K562 (cell line): ENCODE measurements at places on chromosomes 13 and 19. TPM values are rescaled to one million over a fixed set of nuclear protein-coding genes. Genes with fewer than 3 reads are reported as not detected.

HMGB1 gene
- 441 and 442 TPM in 2 replicates for total RNA-seq

ZNF730 gene
- total RNA-seq: 0.64 and 0.81 TPM in 2 replicates

TIMM29 gene
- total RNA-seq: 23.8 and 24.7 TPM in 2 replicates

EPN1 gene
- 138 and 142 TPM in 2 replicates for total RNA-seq

SMIM17 gene
- total RNA-seq: not detected in 2 replicates

CYP2B6 gene
- 0.04 and 0.20 TPM in 2 replicates for total RNA-seq

TJP3 gene
- 0.92 and 2.4 TPM in 2 replicates for total RNA-seq

OR10H1 gene
- total RNA-seq: not detected in 2 replicates

HCN2 gene
- 3.9 and 4.2 TPM in 2 replicates for total RNA-seq

CNN2 gene
- 161 and 174 TPM in 2 replicates for total RNA-seq

KIR3DL1 gene
- not detected in 2 replicates for total RNA-seq

TMEM145 gene
- 2.8 and 5.5 TPM in 2 replicates for total RNA-seq

KANK2 gene
- 36.0 and 37.5 TPM in 2 replicates for total RNA-seq

PRPF31 gene
- 90.3 and 92.2 TPM in 2 replicates for total RNA-seq

ICAM5 gene
- total RNA-seq: 69.7 and 89.5 TPM in 2 replicates

ZNF614 gene
- total RNA-seq: 11.7 and 11.9 TPM in 2 replicates

CEACAM5 gene
- total RNA-seq: 0.33 and 1.7 TPM in 2 replicates

CYP2A6 gene
- 0.31 and 0.65 TPM in 2 replicates for total RNA-seq

ZFP28 gene
- not detected in 2 replicates for total RNA-seq

CLEC17A gene
- total RNA-seq: not detected in 2 replicates

FPR1 gene
- 0.18 TPM in 1 of 2 replicates, not detected in the other for total RNA-seq

DLEU7 gene
- total RNA-seq: not detected in 2 replicates

ZNF607 gene
- 5.1 and 5.7 TPM in 2 replicates for total RNA-seq

ZSWIM4 gene
- 3.5 and 3.7 TPM in 2 replicates for total RNA-seq

SMIM24 gene
- 1.1 and 1.4 TPM in 2 replicates for total RNA-seq

DIAPH3 gene
- 17.1 and 18.7 TPM in 2 replicates for total RNA-seq

PRTN3 gene
- total RNA-seq: 0.60 and 0.86 TPM in 2 replicates

GNA15 gene
- 0.13 and 0.24 TPM in 2 replicates for total RNA-seq

CRX gene
- not detected in 2 replicates for total RNA-seq

RFPL4A gene
- 0.16 TPM in 1 of 2 replicates, not detected in the other for total RNA-seq

CGB7 gene
- not detected in 2 replicates for total RNA-seq

GYS1 gene
- total RNA-seq: 26.1 and 28.1 TPM in 2 replicates

ANGPTL8 gene
- not detected in 2 replicates for total RNA-seq

C5AR2 gene
- 0.51 and 0.63 TPM in 2 replicates for total RNA-seq

RNASEH2A gene
- total RNA-seq: 53.9 and 64.1 TPM in 2 replicates

ZNF44 gene
- 3.2 and 3.9 TPM in 2 replicates for total RNA-seq

HCST gene
- total RNA-seq: 0.47 and 1.6 TPM in 2 replicates

NLRP11 gene
- total RNA-seq: 0.07 and 0.16 TPM in 2 replicates

TMEM205 gene
- total RNA-seq: 44.1 and 45.6 TPM in 2 replicates

IRF2BP1 gene
- total RNA-seq: 35.0 and 35.9 TPM in 2 replicates

PPM1N gene
- 6.4 and 7.6 TPM in 2 replicates for total RNA-seq

DPF1 gene
- total RNA-seq: 5.7 and 6.2 TPM in 2 replicates

SHC2 gene
- 0.16 and 0.20 TPM in 2 replicates for total RNA-seq

TEX101 gene
- total RNA-seq: not detected in 2 replicates

FCGBP gene
- total RNA-seq: 1.5 and 1.9 TPM in 2 replicates

ACTL9 gene
- total RNA-seq: not detected in 2 replicates

RINL gene
- total RNA-seq: 5.9 and 6.2 TPM in 2 replicates

INSR gene
- total RNA-seq: 0.69 and 0.94 TPM in 2 replicates

ZNF100 gene
- 25.0 and 25.9 TPM in 2 replicates for total RNA-seq

FGF22 gene
- total RNA-seq: 0.58 and 0.86 TPM in 2 replicates

CYP4F22 gene
- not detected in 2 replicates for total RNA-seq

SIGLEC8 gene
- total RNA-seq: 0.44 and 0.49 TPM in 2 replicates

PROZ gene
- not detected in 2 replicates for total RNA-seq

CD70 gene
- 0.58 and 1.5 TPM in 2 replicates for total RNA-seq

PRR36 gene
- total RNA-seq: 0.29 and 0.42 TPM in 2 replicates

ESD gene
- 129 and 142 TPM in 2 replicates for total RNA-seq

CERS1 gene
- 1.5 and 1.7 TPM in 2 replicates for total RNA-seq

IGFL3 gene
- total RNA-seq: not detected in 2 replicates

CEACAM7 gene
- 0.09 TPM in 1 of 2 replicates, not detected in the other for total RNA-seq
